Effector memory CD4-positive, alpha-beta T cell (primary cell): ENCODE measurements at places on chromosomes 3 and 15.

DNA sequence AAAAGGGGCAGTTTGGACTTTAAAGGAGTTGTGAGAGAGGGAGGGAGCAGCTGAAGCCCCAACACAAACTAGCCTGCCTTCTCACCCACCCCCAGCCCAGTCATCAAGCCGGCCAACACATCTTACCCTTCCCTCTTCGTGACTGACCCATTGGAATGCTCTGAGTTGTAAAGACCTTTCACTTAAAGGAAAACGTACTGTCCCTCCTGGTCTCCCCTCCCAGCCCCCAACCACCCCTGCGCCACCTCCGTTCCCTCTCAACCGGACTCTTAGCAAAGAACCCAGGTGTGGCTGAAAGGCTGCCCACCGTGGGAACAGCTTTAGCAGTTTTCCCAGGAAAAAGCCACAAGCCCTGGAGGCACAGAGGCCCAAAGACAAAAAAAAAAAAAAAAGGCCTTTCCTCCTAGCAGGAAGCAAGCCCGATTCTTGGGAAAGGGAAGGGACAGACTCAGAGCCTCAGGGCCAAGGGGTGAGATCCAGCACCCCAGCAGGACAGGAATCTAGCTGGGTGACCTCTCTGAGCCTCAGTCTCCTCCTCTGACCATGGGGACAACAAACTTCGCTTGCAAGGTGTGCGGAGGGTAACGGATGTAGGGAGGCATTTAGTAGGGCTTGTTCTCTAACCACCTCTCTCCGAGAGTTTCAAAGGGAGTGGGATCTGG is 2.4 kb downstream of the CYP11A1 start:
- DNase-seq = no peak

- DNase-seq = no peak
These were observed 7.3 kb upstream of the TNFSF10 start for GRCh38 chr3:172530566-172530965.

GRCh38 chr3:45178183-45179023 is 32.2 kb upstream of the CDCP1 start:
- DNase-seq = no peak

DNA sequence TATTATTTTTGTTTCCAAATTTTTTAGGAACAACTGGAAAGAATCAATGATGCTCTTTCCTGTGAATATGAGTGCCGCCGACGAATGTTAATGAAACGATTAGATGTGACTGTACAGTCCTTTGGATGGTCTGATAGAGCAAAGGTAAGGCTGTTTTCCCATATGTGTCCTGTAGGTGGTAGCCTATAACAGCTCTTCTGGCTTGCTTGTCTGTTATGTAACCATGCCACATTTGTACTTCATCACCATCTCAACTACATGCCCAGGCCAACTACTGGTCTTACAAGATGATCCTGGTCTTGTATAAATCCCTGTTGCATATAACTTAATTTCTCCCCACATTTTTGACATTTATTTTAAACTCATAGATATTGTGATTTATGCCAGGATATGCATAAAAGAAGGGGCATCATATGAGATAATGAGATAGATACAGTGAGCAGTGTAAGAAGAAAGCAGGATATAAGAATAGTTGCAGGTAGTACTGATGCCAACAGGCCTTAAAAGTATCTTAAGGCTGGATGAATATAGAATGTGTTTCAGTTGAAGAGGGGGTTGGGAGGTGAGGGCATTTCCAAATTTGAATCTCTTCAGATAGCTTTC is 20.3 kb downstream of the FAM98B start:
- no peak for DNase-seq

DNA sequence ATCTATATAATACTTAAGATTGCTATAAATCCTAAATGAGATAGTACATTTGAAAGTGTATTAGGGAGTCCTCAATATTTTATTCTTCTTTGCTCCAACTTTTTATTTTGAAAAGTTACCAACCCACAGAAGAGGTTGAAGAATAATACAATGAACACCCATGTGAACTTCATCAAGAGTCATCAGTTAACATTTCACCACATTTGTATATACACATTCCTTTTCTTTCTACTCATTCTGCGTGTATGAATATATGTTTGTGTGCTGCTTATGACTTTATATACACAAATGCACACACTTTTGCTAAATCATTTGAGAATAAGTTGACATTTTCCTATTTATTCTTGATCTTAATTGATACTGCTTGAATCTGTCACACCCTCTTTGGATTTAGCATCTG is 193.3 kb upstream of the CGNL1 start:
- no peak for DNase-seq

DNA sequence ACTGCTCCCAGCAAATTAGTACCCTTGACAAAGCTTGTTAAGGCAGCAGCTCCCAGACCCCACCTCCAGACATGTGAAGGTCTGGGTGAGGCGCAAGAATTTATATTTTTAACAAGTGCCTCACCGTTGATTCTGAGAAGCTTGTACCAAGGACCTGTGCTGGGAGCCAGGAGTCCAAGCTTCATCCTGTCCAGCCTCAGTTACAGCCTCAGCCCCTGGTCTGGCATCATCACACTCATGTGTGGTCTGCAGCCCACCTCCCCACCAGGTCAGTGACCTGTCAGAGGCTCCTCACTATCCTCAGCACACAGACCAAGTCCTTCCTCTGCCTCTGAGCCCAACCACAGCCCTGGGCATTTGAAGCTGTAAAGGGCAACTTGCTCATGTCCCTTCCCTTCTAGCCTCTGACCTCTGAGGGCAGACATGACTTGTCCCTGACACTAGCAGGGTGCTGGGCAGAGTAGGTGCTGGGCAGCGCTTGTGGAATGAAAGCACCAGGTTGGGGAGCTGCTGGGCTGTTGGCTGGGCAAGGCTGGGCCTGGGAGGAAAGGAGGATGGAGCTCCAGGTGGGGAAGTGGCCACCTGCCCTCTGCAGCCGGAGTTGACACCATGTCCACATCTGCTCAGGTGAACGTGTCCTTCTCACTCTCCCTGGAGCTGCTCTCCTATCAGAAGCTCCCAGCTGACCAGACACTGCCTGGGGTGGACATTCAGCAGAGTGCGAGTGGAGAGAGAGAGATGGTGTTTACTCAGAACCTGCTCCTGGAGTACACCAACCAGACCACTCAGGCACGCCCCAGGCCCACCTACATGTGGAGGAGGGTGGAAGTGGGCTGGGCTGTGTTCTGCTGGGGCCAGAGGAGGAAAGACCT is 16.9 kb downstream of the ACAA1 start:
- no peak for DNase-seq

DNA sequence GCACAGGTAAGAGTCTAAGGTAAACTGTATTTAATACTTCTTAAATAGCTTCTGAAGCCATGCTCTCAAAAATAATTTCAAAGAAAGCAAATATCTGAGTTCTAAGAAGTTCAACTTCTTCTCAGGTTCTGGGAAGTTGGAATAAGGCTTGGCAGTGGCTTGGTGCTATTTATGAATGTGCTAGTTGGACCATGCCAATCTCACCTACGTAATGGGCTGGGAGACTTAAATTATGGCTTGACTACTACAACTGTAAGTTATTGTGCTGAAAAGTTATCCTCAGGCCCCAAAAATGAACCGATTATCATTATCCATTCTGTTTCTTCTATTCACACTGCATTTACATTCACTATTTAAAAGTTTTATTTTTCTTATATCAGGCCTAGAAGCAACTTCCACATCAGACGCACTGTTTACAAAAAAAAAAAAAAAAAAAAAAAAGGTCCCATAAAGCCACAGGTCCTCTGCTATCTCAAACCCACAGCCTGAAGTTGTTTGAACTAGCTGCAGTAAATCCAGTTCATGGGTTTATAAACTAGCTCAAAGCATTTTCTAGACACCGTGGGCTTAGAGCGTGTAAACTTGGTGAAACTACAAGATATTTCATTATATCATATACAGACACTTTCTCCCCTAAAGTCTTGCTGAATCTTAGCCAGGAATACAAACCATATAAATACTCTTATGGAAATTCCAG is 3.4 kb downstream of the LRIG1 start:
- no peak for DNase-seq

DNA sequence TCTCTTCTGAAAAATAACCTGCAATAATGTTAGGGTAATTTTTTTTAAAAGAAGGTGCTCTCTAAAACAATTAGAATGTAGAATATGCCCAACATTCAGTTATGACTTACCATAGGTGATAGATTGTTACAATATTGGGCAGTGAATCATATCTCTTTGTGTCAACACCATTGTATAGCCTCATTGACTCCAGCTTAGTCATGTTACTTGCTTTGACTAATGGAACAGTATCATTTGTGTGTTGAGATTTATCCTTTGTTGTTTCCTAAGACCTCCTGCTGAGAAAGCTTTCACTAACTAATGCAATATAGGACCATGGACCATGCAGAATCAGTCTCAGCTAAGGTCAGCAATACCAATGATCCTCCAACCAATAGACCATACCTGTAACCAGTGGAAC is 1106.4 kb downstream of the SI start:
- no peak for DNase-seq

DNA sequence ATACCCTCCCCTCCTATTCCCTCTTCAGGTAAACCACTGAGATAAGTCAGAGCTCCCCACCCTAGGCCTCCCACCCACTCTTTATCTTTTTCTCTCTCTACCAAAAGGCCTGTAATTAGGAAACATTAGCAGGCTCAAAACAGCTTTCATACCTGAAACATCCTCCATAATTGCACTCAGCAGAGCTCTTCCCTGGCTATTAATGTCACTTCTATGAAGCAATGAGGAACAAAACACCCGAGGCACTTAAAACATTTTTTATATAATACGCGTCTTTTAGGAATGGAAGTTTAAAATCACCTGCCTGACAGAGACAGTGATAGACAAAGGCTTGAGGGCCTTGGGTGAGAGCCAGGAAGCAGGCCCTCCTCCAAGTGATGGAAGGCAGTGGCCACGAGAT is 138.9 kb downstream of the EPHB1 start:
- no peak for DNase-seq

DNA sequence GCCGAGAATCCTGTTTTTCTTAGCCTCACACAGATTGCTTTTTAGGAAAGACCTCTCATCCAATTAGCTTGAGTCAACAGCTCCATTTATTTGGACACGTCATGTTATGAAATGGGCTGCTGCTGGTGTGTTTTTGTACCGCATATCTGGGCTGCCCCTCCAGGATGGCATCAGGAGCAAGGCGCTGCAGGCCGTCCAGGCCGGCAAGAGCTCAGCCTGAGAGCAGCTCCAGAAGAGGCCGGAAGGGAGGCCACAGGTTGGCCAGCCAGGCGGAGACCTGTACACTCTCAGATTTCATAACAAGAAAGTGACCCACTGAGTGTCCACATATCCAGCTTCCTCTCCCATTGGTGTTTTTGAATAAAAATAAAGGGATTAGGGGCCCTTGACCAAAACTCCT is 28.3 kb downstream of the FOXL2NB start:
- no peak for DNase-seq

GRCh38 chr3:22748453-22749045 is 454.6 kb upstream of the UBE2E2 start:
- DNase-seq = no peak

- no peak for DNase-seq
These were observed 61.3 kb upstream of the PSMD6 start for GRCh38 chr3:64084640-64085039.

DNA sequence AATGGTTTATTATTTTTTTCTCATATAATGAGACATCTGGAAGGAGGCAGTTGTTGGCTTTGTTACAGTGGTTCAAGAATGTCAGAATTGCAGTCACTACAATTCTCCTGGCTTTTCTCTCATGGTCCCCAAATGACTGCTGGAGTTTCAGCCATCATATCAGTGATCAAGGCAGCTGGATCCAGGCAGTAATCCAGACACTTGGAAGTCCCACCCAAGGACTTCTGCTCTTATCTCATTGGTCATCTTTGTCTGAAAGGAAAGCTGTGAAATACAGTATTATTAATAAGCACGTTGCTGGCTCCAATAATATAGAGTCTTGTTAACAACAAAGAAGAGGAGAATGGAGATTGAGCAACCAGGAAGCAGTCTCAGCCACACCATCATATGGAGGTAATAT is 22.9 kb upstream of the MED12L start:
- DNase-seq = no peak

GRCh38 chr15:47944637-47945288 is 176.0 kb upstream of the SLC24A5 start:
- DNase-seq = no peak

DNA sequence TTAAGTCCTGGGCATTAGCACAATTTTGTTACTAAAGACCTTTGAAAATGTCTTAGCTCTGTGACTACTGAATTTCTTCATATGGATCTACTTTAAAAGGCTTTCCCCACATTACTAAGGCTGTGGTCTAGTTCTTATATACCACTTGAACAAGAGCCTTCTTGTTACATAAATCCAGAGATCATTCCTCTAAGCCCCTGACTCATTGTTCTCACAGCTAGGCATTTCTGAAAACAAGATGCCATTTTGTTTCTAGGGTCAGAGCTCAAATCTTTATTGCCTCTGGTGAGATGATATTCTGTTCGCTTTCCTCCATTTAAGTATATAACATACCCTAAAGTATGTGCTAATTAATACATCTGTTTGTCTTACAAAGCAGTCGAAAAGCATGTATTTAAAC is 29.8 kb upstream of the LPP start:
- no peak for DNase-seq

DNA sequence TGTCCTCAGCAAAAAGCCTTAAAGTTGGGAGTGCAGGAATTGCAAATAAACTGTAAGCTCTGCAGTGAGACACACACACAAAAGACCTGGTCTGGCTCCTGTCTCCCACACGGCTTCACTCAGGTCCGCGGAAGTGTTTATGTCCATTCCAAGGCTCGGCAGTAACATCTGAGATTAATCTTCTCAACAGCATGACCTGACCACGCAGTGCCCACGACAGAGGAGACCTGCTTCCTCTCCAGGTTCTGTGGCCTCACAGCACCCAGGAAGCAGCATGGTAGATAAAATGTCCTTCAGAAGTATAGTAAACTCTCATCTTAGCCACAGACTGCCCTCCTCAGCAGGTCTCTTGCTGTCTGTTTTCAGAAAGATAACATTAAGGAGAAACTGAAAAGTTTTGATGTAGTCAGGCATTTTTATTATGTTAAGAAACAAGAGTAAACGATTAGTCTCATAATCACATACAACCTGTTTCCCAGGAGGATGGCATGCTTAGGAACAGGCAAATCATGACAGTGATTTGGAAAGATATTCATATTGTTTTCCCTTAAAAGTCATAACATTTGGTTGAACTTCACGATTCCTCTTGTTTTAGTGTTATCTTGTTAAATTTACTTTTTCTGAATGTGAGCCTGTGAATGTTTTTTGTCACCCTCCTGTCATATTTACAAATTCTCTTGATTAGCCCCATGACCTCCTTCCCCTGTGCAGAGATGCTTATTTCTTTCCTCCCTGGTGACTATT is 34.6 kb downstream of the CD200R1L start:
- DNase-seq = no peak

DNA sequence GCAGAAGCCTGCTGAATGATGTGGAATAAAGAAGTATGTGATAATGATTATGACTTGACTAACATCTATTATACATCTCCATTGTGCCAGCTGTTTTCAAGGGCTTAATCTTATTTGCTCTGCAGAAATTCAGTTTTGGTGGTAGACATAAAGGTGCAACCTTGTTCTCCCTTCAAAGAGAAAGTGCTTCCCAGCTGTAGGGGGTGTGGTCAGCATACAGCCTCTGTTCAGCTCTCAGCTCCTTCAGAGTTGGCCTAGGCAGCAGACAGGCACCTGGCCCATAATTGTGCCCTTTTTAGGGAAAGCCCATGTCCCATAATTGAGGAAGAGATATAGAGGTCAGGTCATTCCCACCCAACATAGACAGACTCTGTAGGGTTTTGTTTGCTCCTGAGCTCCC is 104.3 kb upstream of the EOMES start:
- DNase-seq = no peak

GRCh38 chr3:79038636-79039035 is 729.2 kb downstream of the ROBO1 start:
- DNase-seq = no peak
